Diencephalon (tissue), 1 donor: ENCODE measurements at places on chromosomes 11 and 22. TPM values are rescaled to one million over a fixed set of nuclear protein-coding genes. Genes with fewer than 3 reads are reported as not detected.

MAJIN gene
- total RNA-seq = not detected

WT1 gene
- total RNA-seq = not detected

CHRDL2 gene
- total RNA-seq = not detected

MOGAT2 gene
- total RNA-seq = not detected

APOBEC3G gene
- 1.6 TPM for total RNA-seq

DENND6B gene
- total RNA-seq = 24.2 TPM

CATSPER1 gene
- not detected for total RNA-seq

OR51I1 gene
- total RNA-seq = not detected

SLC25A18 gene
- 11.5 TPM for total RNA-seq

RASSF10 gene
- total RNA-seq = 10.8 TPM

DDX6 gene
- 291 TPM for total RNA-seq

YWHAH gene
- 358 TPM for total RNA-seq

MMP11 gene
- 14.3 TPM for total RNA-seq

LIF gene
- not detected for total RNA-seq

JAM3 gene
- 44.8 TPM for total RNA-seq

TENM4 gene
- total RNA-seq = 71.5 TPM

ANO3 gene
- 6.2 TPM for total RNA-seq
